ENCODE measurements at places on chromosomes 1 and 21.

GRCh38 chr1:74195339-74195738 is 2.6 kb downstream of the LRRIQ3 start:
- no peak for DNase-seq

DNA sequence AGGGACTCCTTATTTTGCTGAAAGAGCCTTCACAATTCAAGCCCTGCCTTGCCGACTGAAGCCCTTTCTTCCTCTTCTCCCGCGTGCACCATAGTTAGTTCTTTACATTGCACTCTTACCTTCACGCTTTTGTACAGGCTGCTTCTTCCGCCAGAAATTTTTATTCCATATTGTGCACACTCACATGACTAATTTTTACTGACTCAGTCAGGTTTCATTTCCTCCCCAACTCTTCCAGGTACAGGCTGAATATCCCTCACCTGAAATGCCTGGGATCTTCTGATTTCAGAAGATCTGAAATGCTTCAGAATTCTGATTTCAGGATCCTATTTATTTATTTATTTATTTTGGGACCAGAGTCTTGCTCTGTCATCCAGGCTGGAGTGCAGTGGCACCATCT is 172.8 kb downstream of the ZNF281 start:
- no peak for DNase-seq

DNA sequence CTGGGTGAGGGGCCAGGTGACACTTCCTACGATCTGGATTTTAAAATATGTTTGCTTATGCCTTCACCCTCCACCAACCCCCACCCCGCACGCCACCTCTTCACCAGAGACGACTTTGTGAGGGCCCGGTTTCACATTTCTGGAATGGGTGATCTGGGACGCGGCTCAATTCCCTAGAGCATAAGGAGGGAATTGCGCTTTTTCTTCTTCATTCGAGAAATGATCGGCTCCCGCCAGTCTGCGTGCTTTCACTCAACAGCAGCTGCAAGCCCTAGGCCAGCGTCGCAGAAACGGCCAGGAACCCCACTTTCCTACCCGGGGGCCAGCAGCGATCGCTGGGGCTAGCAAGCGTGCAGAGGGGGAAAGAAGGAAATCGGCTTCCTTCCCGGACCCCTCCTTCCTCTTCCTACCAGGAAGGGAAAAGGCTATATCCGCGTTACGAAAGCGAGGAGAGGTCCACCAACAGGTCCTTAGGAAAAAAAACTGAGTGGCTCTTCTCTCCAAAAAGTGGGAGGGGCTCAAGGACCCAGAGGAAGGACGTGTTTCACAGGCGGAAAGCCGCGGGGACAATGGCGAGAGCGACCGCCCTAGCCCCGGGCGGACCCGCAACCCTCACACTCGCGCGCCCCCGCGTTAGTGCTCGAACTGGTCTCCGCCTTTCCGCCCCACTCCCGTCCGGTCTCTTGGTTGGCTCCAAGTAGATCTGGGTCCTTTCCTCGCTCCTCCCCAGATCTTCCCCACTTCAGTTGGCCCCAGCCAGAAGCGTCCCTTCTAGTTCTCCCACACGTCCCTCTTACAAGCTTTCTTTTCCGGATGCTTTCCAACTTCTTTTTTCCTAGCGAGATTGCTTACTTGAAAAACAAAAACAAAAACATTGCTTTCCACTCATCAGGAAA is 1.1 kb upstream of the ADAMTS1 start:
- DNase-seq = no peak

DNA sequence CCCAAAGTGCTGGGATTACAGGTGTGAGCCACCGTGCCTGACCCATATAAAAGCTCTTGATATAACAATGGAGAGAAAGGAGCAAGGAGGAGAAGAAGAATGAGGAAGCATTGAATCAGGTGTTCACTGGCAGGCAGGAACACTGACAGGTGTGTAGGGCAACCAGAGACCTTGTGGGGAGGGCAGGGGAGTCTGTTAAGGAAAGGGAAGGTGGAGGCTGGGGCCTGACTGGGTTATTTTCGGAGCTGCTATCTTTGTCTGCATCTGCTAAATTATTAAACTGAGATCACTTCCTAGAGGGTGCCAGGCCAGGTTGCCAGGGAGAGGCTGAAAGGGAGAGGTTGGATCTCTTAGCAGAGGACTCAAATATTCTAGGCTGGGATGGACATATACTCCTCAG is 6.8 kb upstream of the TRNP1 start:
- no peak for DNase-seq

DNA sequence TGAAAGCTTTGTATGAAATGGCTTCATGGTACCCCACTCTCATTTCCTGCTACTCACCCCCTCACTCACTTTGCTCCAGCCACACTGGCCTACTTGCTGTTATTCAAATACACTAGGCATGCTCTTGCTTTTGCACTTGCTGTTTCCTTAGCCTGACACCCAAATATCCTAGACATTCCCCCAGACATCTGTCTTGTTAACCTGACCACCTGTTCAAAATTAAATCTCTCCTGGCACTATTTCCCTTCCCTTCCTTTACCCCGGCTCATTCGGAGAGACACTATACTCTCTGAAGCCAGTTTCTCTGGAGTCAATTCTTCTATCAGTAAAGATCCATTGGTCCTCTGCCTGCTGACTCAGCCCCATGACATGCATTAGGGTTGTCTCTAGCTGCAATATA is 306.0 kb upstream of the SGIP1 start:
- no peak for DNase-seq

DNA sequence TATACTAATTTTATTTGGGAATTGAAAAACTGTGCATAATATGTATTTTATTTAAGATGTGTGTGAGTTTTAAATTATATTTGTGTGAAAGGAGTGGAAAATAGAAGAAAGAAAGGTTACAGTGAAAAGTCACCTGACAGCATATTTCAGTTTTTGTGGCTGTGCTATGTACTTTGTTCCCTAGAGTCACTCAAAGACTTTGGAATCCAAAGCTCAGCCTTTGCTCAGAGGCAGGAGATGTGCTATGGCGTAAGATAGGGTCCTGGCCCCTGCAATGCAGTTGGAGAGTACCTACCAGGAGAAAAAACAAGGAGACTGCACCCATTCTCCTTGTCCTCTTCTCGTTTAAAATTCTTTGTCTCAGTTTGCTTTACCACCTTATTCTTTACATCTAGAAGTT is 2.9 kb downstream of the CCDC30 start:
- DNase-seq = no peak

All from GM12865 (cell line).